ENCODE measurements at places on chromosomes 12 and 14.
A peak's percentile ranks its signal among the peaks of the same experiment; 100 is the strongest.

GRCh38 chr12:66500841-66501240 lies 178.0 kb downstream of the GRIP1 start:
- ATAC-seq: no peak

- no peak for ATAC-seq
Observed at GRCh38 chr14:91302391-91302790, 57.9 kb upstream of the GPR68 start.

DNA sequence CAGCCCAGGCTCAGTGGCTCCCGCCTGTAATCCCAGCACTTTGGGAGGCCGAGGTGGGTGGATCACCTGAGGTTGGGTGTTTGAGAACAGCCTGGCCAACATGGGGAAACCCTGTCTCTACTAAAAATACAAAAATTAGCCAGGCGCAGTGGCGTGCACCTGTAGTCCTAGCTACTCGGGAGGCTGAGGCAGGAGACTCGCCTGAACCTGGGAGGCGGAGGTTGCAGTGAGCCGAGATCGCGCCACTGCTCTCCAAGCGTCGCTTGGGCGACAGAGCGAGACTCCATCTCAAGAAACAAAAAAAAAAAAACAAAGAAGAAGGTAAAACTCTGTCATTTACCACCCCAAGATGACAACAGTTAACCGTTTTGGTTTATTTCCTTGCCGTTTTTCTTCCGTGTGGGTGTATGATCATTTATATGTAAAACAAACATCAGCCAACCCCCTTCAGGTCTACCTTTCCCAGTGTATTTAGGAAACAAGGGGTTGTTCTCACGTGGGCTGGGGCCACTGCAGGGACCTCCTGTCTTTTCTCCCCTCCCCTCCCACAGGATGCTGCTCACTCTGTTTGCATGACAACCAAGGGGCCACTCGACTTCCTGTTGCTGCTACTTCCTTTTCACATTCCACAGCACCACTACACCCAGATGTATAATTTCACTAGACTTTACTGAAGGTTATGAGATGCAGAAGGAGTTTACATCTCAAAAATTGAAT lies 13.6 kb downstream of the TTC9 start:
- ATAC-seq: no peak

DNA sequence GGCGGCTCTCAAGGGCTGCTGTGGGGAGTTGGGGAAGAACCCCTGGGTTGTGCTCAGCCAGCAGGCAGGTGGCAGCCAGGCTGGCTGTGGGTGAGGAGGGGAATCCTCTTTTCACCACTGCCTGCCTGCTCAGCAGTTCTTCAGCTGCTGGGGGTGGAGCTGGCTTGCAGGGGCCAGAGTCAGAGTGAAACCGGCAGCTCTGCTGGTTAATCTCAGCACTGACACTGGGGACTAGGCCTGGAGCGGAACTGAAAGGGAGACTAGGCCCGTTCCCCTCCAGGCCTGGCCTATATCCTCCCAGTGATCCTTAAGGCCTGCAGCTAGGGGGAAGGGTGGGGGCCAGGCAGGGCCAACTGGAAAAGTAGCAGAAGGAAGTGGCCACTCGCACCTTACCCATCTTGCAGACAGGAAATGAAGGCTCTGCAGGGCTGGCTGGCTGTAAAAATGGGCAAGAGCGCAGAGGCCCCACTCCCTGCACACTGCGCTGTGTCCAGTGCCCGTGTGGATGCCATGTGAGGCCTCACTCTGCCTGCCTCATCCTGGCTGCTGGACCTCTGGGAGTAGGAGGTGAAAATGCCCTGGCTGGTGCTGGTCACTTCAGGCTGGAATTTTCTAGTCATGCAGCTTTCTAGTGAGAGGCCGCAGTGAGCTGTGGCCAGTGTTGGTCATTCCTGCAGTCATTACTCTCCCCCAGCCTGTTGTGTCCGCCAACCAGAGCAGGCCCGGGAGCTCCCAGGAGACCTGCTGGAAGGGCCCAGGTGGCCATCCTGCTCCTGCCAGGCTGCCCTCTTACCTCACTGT lies 39.4 kb downstream of the SH2B3 start:
- peak; percentile 23 for ATAC-seq

GRCh38 chr12:13613297-13613696 lies 368.1 kb downstream of the GRIN2B start:
- no peak for ATAC-seq

DNA sequence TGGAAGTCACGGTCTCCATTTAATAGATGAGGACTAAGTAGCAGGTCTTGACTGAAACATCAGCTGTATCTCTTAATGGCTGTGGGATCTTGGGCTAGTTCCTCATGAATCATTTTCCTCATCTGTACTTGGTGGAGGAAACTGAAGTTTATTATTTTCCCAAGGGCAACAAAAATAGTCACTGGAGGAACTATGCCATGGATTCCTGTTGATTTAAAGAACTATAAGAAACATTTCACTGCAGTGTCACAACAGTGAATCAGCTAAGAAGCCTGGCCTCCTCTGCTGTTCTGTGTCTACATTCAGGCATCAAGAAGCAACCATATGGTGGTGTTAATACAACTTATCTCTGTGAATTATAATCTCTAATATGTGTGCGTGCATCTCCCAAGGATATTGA lies 200.5 kb downstream of the STXBP6 start:
- no peak for ATAC-seq

- ATAC-seq: no peak
Observed at GRCh38 chr14:28589792-28590191, 176.8 kb upstream of the FOXG1 start.

DNA sequence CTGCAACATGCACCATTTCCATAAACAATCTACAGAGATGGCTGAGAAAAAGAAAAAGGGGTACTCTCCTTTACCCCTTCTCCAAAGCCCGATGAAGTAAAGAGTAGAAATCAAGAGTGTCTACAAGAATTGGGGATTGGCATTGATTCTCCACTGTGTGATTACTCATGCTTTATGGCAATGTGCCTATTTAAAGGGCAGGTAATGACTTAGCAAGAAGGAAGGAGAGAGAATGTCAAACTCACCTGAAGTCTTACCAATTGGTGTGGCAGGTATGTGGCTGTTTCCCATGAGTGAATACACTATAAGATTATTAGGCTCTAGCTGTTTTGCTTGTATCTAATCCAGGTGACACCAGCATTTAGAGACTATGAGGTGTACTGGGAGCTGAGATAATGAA lies 275.3 kb downstream of the CCER1 start:
- ATAC-seq: no peak

DNA sequence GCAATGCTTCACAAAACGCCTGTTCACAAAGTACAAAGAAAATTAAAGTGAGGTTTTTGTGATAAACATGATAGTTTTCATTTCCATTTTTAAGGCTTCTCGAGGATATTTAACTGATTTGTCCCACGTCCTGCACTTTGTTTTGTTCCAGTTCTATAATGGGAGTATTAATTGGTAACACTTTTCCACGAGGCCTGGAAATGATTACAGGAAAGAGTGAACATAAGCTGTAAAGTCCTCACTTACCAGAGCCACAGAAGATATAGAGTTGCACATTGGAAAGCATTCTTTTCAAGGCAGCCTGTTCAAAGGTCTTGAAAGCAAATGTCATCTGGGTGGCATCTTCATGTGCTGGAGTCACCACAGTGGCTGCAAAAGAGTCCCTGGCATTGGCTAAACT lies 1236.6 kb downstream of the BCL11B start:
- no peak for ATAC-seq

DNA sequence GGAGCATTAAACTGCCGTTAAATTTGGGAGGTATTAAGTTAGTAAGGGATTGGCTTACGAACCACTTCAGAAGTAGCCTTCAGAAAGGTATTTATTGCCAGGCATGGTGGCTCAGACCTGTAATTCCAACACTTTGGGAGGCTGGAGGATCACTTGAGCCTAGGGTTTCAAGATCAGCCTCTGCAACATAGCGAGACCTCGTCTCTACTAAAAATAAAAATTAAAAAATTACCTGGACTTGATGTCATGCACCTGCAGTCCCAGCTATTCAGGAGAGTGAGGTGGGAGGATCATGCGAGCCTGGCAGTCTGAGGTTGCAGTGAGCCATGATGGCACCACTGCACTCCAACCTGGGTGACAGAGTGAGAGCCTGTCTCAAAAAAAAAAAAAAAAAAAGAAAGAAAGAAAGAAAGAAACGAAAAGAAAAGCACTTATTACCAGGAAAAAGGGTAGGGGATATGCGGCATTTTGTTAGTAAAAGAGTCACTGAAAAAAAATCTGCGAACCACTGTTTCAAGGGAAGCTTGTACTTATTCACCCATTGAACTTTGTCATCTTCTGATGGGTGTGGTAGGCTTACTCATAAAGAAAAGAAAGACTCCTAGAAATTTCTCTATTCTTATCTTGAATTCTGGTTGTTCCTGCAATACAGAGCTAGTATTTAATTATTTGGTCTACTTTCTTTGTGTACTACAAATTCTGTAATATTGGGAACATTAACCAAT lies 33.6 kb upstream of the PLEKHA5 start:
- ATAC-seq: no peak

- ATAC-seq: no peak
Observed at GRCh38 chr12:132547205-132547740, 57.3 kb downstream of the FBRSL1 start.

- ATAC-seq: peak; percentile 21
Observed at GRCh38 chr12:98594050-98594835, 757 bp downstream of the SLC25A3 start.

DNA sequence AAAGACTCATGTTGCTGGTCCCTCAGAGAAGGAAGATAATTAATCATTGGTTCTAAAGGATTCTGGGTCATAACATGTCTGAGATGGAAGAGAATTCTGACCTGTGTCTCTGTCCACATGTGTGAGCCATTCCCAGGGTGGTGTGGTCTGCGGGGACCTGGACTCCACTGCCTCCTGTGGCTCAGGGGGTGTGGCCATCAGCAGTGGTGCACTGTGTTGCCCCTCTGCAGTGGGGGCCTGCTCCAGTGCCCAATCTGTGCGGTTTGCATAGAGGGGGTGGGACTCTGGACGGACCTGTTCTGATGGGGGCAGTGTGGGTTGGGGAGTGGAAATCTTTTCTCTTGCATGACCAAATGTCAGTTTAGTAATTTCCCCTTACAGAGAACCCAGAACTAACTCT lies 13.5 kb downstream of the KRT85 start:
- no peak for ATAC-seq

DNA sequence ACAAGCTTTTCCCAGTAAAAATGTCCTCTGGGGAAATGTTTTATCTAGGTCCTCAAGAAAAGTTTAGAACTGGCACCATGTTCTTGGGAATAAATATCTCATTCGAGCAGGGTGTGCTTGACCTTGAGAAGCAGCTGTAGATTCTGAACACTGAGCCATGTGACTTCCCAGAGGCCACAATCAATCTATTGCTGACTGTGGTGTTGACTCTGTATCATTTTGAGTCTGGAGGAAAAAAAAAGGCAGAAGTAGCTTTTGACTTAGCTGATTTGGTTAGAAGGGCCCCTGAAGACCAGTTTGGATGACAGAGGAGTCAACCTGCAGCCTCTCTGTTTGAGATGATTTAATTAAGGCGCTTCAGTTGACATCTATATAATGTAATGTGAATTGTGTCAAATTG lies 592.4 kb upstream of the SEL1L start:
- ATAC-seq: no peak

DNA sequence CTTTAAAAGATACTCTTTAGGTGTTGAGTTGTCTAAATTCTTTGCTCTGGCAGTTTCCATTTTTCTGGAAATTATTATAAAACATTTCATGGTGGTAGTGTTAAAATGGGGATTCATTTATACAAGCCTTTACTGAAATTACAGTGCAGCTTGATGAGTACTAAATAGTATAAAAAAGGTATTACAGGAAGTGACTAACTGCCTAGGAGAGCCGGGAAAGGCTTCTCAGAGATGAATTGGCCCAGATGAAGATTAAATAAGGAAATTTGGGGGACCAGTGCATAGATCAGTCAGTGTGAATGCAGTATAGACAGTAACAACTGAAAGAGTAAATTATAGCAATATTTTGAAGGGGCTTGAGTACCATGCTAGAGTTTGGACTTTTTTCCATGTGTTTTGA lies 7.5 kb downstream of the PSMA6 start:
- no peak for ATAC-seq

GRCh38 chr12:72677139-72677538 lies 405.0 kb downstream of the TRHDE start:
- no peak for ATAC-seq

DNA sequence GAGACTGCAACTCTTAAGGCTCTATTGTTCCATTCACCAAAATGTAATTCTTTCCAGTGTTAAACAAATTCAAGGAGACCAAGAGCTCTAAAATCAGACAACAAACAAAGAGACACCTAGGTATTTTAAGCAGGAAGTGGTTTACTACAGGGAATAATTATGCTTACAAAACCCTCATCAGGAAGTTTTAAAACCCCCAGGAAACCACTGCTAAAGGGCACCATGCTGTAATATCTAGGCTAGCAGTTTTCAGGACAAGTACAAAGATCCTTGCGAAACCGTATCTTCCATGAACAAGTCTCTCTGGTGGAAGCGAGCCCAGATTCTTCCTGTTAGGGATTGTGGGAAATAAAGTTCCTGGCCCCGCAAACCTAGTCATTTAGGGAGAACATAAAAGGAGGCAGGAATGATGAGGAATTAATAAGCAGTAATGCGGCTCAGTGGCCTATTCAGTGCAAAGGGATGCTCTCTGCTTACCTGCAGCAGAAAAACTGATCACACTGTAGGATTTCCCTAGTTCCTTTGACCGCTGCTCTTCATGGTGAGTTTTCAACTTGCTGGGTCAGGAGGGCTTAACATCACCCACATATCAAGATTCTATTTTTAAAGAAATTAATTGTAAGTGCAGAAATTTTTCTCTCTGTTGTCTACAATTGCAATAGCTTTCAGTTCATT lies 42.8 kb downstream of the ACSM4 start:
- no peak for ATAC-seq

- ATAC-seq: peak; percentile 22
Observed at GRCh38 chr14:88188745-88189416, 134.2 kb downstream of the KCNK10 start.

DNA sequence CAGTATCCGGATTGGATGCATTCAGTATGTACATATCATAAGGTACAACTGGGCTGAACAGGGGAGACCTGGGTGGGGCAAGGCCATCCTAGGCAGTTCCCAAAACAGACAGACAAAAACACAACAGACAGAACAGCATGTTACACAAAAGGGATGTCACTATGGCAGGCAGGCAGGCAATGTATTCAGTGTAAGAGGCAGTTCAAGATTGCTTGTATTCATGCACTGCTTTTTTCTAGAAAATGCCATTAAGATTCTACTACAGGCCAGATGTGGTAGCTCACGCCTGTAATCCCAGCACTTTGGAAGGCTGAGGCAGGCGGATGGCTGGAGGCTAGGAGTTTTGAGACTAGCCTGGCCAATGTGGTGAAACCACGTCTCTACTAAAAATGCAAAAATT lies 3.5 kb downstream of the TBPL2 start:
- ATAC-seq: no peak

DNA sequence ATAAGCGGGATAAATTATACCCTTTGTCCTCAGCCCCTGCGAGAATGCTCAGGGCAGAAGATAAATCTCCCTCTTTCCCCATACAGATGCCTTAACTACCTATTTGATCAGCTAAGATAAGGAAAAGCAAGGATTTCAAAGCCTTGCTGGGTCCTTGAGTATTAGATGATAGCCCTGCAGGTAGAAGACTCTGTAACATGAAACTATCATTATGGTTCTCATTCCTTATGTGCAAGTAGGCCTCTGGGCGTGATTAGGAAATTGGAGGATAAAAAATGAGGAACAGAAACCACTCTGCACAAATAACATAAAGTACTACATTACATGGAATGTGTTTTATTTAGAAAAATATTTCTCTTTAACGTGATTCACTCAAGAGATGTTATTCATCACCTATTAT lies 14.5 kb upstream of the WDR89 start:
- no peak for ATAC-seq

GRCh38 chr12:102120886-102121285 lies 903 bp downstream of the PARPBP start:
- ATAC-seq: peak; percentile 50

GRCh38 chr12:96445691-96446583 lies 43.4 kb upstream of the CFAP54 start:
- peak; percentile 94 for ATAC-seq

Measured in SK-N-SH treated with all-trans-retinoic acid at 6 μM for 48 hours (cell line).